ENCODE measurements at places on chromosomes 11 and 22. TPM values are rescaled to one million over a fixed set of nuclear protein-coding genes. Genes with fewer than 3 reads are reported as not detected.
A peak's percentile ranks its signal among the peaks of the same experiment; 100 is the strongest.

- peak; percentile 43 for DNase-seq
Observed at GRCh38 chr11:77065878-77066228, 918 bp upstream of the CAPN5 start.

GRCh38 chr11:117473481-117474091, 145.9 kb downstream of the CEP164 start:
- no peak for DNase-seq

GRCh38 chr11:14413307-14414069, 54.5 kb upstream of the RRAS2 start:
- peak; percentile 77 for DNase-seq

GRCh38 chr11:5992604-5993251, 5.9 kb upstream of the OR52L1 start:
- peak; percentile 9 for DNase-seq

GRCh38 chr11:37689951-37690350, 1091.9 kb upstream of the RAG2 start:
- no peak for DNase-seq

DNA sequence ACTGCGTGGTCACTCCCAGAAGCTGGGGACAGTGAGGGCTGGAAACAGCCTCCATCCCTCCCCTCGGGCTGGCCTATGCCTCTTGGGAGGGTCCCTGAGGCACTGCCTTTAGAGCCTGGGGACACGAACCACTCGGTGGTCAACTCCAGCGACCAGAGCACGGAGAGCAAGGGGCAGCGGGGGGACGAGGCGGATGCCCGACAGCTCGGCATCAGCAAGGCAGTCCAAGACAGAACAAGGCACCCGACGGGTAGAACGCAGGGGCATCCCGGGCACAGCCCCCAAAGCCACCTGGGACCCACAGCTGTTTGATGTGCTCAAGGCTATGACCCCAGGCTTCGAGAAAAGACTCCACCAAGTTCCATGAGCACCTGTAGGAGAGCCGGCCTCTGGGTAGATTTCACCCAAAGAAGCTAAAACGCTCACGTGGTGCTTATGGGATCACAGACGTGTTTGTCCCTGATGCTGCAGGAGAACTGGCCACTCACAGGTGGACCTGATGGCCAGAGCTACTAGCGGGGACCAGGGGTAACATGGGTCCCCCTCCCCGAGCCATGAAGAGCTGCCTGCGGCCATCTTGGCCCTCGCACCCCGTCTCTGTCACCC, 510 bp upstream of the LSP1 start:
- DNase-seq: no peak

GRCh38 chr22:44003405-44004103, 20.5 kb upstream of the PARVB start:
- DNase-seq: no peak

- no peak for DNase-seq
Observed at GRCh38 chr11:130347261-130347660, 32.5 kb upstream of the ZBTB44 start.

- no peak for DNase-seq
Observed at GRCh38 chr11:34298871-34299270, 58.9 kb downstream of the ABTB2 start.

GRCh38 chr22:23280356-23281052, 100.2 kb downstream of the BCR start:
- DNase-seq: no peak

DNA sequence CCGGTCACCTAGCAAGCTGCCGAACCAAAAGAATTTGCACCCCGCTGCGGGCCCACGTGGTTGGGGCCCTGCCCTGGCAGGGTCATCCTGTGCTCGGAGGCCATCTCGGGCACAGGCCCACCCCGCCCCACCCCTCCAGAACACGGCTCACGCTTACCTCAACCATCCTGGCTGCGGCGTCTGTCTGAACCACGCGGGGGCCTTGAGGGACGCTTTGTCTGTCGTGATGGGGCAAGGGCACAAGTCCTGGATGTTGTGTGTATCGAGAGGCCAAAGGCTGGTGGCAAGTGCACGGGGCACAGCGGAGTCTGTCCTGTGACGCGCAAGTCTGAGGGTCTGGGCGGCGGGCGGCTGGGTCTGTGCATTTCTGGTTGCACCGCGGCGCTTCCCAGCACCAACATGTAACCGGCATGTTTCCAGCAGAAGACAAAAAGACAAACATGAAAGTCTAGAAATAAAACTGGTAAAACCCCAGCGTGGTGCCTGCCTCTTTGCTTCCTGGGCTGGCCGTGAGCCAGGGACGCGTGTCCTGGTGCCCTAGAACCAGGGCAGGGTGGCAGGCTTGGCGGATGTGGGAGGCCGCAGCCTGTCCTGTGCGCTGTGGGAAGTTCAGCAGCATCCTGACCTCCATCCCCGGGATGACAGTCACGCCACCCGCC, 13.2 kb downstream of the CCND1 start:
- peak; percentile 15 for DNase-seq

DNA sequence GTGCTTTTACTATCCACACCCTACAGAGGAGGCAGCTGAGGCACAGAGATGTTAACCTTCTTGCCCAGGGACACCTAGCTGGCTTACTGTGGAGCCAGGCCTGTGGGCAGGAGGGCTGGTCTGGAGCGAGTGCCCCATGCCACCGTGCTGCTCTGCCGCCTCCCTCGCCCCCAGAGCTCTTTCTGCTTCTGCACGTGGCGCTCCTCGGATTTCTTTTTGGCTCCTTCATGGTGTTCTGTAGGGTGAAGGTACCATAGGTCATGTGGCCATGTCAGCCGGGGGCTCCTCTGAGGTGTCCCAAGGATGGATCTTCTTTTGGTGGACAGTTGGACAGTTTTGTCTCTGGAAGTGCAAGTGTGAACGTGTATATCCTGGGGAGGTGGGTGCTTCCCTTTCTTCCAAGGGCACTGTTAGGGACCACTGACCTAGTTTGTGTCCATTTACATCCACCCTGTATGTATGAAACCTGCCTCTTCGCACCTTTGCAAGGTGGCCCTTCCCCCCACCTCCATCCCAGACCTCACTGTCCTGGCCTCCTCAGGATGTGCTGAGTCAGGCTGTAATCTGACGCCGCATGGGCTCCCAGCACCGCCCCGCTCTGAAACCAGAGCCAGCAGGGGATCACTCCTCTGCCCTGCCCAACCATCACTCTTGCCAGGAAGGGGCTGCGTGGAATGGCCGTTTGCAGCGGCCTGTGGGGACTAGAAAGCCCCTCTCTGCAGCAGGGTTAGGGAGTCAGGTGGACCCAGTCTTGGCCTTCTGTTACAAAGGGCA, 31.7 kb downstream of the POLR3H start:
- DNase-seq: peak; percentile 60

DNA sequence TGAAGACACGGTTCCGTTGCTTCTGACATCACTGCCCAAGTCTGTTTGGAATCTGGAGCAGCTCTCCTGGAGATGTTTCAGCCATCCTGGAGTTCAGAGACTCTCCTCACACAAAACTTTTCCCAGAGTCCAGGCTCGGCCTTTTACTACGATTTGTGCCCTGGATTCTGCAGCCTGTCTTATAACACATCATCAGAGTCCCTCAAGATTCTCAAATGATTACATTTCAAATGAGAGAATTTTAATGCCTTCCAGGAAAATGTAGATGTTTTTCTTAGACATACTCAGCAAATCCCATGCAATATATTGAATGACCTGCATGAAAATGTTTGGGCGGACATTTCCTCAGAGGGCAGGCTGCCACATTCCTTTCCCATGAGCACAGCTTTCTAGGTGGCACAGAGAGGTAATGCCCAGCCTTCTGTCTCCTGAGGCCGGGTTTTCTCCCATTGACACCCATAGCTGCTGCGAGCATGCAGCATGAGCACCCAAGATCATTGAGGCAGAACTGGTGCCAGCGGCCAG, 129.1 kb downstream of the SNX19 start:
- DNase-seq: no peak

GRCh38 chr11:12723421-12724300, 49.4 kb downstream of the TEAD1 start:
- peak; percentile 62 for DNase-seq

- no peak for DNase-seq
Observed at GRCh38 chr11:94494126-94494680, 419 bp downstream of the ANKRD49 start.

- no peak for DNase-seq
Observed at GRCh38 chr22:47032091-47032943, 269.9 kb downstream of the TBC1D22A start.

DNA sequence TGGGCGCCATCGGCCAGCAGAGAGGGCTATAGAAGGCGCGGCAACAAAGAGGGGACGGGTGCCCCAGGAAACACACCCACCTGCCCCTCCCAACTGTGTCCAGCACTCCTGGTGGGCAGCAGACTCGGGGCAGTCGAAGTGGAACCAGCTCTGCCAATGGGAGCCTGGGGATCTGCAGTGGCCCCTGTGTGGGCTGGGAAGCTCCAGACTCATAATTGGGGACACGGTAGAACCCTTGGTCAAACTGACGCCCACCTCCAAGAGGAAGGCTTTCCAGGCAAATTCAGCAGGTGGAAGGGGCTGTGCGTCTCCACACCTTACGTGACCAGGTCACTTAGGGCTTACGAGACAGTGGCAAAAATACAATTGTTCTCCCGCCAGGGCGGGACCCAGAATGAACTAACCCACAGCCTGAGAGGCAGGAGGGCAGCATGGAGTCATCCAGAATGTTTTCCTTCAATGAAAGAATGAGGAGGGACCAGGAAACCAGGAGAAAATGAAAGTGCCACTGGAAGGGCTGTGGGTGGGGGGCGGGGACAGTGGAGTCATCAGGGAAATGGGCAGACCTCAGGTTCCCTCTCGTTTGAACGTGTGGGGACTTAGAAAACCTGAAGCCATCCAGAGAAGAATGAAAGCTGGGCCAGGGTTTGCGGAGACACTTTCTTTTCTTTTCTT, 53.2 kb upstream of the SHANK2 start:
- no peak for DNase-seq

DNA sequence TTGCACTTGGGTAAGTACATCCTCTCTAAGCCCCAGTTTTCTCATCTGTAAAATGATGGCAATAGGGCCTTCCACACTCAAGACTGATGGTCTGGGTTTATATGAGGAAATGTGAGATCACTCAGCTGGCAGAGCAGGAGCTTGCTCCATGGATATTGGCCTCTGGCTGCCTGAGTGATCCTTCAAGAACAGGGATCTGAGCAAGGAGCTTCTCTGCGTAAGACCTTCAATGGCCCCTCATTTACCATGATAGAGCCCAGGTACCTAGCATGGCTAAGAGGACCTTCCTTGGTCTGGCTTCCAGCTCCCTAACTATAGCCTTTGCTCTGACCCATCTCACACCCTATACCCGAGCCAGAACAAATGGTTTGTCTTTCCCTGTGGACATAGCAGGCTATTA, 5.5 kb downstream of the ROBO4 start:
- no peak for DNase-seq

DNA sequence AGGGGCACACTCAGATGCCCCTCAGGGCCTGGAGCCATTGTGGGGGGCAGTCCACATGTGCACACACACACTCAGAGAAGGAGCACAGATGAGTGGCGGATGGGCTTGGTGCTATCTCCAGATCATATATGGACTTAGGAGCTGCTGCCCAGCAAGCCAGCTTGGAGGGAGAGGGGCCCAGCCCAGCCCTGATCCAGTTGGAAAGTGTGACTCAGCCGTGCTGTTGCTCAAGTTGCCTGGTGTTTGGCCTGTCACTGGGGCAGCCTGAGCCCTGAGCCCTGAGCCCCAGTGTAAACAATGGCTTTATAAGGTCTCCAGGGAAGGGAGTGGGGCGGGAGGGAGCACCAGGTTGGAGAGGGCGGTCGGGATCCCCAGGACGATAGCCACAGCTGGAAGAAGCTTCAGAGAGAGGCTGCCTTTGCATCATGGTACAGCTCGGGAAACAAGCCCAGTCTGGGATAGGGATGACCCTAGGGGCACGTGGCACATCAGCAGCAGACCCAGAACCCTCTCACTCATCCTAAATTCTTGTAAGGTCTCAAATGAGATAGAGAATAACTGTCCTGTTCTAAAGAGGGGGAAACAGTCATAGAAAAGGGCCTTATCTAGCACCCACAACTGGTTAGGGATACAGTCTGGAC, 4.8 kb downstream of the SELENOM start:
- peak; percentile 92 for DNase-seq

PATE3 gene
- not detected for total RNA-seq

MAPK8IP1 gene
- total RNA-seq: 11.7 TPM

HEPN1 gene
- total RNA-seq: not detected

STK33 gene
- 0.51 TPM for total RNA-seq

CDC42EP2 gene
- 10.2 TPM for total RNA-seq

UBE2L6 gene
- 48.2 TPM for total RNA-seq

MS4A14 gene
- total RNA-seq: 0.11 TPM
